AG04449 (cell line): ENCODE measurements at places on chromosomes 3 and 15.

DNA sequence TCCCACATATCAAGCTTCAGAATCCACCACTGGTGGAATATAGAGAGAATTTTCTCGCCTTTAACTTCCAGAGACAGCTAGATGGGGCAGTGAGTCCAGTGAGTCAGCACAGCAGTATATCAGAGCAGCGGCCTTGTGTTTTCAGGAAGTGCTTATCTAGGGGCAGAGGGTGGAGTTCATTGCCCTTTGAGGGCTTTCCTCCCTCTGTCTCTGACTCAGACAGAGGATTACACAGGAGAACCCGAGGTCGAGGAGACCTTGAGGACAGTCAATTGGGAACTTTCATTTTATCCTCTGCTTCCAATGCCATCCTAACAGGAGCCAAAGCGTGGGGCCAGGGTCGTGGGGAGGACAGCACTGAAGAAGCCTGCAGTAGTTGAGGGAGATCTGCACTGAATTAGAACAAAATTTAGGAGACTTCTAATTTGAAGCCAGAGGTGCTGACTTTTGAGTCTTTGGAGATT lies 109.6 kb upstream of the UMPS start:
- DNase-seq = no peak

DNA sequence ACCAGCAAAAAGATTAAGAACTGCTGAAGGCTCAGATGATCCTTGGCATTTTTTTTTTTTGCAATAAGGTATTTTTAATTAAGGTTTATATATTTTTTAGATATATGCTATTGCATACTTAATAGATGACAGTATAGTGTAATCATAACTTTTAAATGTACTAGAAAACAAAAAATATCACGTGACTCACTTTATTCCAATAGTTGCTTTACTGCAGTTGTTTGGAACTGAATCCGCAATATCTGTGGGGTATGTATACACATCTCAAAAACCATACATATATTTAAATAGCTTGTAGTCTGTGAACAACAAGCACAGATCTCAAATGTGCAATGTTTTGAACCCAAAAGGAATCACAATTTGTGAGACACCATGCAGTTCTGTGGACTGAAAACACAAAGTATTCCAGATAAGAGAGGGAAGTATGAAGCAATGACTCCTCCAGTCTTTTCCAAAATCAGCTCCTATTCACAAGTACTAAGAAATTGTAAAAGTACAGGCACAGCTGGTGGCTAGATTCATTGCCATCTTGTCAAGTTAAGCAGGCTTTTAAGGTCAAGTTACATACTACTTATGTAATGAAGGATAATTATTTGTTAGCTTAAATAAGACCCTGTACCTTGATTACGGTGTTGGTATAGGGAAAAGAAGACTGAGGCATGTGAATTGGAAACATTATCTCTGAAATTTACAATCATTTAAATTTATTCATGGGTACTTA lies 331.1 kb downstream of the TBC1D5 start:
- no peak for DNase-seq

- peak; percentile 91 for DNase-seq
These were observed 22.0 kb downstream of the TRPM1 start for GRCh38 chr15:31079519-31079918.

- no peak for DNase-seq
These were observed 91.0 kb upstream of the CHMP2B start for GRCh38 chr3:87136066-87136596.

GRCh38 chr3:118936811-118937210 lies 97.8 kb downstream of the IGSF11 start:
- DNase-seq = no peak

DNA sequence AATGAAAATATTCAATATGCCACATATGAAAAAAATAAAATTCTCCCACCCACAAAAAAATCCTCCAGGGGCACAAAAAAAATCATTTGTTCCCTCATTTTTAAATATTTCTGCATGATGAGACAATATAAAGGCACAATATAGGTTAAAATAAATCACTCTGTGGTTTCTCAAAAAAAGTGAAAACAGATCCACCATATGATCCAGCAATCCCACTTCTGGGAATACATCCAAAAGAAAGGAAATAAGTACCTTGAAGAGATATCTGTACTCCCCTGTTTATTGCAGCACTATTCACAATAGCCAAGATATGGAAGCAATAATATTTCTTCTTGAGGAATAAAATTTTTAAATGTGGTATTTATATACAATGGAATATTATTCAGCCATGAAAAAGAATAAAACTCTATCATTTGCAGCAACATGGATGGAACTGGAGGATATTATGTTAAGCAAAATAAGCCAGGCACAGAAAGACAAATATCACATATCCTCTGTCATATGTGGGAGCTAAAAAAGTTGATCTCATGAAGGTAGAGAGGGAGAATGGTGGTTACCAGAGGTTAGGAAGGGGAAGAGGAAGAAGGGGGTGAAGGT lies 1.5 kb downstream of the ATP8B4 start:
- DNase-seq = no peak

DNA sequence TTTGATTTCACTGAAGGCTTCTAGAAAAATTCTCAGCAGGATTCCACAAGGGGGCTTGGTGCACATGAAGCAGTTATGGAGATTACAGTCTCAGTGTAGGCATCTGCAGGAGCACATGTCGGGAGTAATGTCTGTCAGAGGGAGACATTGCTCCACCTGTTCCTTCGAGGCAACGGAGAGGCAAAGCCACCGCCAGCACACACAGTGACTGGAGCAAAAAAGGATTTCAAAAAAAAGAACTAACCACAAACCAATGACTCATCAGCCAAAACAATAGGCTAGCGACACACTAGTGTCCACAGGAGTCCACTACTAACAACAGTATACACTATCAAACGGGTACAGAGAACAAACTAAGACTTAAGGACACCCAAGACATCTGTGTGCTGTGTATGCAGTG lies 68.9 kb downstream of the NPTN start:
- DNase-seq = no peak

DNA sequence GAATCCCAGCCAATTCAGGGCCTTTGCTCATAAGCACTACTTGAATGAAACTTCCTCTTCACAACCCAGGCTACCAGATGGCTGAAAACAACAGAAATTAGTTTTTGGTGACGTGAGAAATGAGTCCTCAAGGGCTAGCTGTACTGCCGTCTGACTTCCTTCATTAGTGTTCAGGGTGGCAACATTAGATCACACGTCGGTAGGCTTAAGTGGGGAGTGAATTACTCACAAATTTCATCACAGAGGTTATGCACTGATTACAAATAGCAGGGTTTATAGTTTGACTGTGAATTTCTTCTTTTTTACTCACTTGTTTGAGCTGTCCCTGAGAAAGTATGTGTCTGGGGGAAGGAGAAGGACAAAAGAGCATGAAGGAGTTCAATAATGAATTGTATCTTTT lies 397.2 kb downstream of the GAP43 start:
- DNase-seq = no peak

- no peak for DNase-seq
These were observed 632 bp downstream of the CTSH start for GRCh38 chr15:78944202-78944625.
